ENCODE measurements at places on chromosomes 1 and 21.
A peak's percentile ranks its signal among the peaks of the same experiment; 100 is the strongest.

DNA sequence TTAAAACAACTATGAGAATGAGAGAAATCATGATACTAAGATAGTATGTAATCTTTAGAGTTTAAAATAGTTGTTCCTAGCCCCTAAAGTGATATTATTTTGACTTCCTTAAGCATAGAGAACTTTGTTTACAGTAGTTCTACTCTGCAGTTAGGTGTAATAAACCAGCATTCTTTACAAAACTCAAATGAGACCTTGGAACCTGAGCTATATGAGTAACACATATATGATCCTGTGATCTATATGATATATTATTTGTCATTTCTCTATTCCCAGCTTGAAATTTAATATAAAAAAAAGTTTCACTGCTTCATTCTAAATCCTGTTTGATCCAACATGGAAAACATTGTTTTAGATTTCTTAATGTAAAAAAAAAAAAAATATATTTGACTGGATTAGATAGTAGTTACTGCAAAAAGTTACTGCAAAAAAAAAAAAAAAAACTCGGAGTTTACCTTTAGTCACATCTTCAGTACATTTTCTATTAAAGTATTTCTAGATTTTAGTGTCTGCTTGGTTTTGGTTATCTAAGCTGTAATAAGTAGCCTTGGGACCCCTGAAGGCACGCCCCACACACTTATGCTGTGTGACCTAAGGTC is 463.8 kb downstream of the USP25 start:
- peak overlapping the region; percentile 36 for H3K4me3 ChIP-seq
- H3K36me3 ChIP-seq = no peaks in the 10 kb centered on the region
- no peaks in the 10 kb centered on the region for H3K4me1 ChIP-seq
- DNase-seq = no peak
- H3K27ac ChIP-seq = peak overlapping the region; percentile 78

DNA sequence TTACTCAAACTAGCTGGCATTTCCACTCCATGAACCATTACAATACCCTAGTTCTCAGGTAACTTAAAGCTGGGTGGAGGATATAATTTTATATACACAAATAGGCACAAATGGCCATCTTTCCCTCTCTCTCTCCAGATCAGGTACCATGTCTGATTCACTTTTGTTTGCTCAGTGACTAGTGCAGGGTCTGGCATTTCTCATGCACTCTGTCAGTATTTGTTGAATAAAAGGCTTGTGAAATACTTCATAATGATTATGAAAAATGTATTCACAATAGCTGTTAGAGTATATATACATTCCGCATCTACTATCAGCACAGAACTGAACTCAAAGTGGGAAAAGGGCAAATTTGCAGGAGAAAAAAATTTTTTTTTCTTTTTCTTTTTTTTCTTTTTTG is 510.2 kb upstream of the USP24 start:
- H3K4me3 ChIP-seq = no peak overlapping the region
- H3K27ac ChIP-seq = no peak overlapping the region
- H3K4me1 ChIP-seq = no peaks in the 10 kb centered on the region
- no peak for DNase-seq
- no peaks in the 10 kb centered on the region for H3K27me3 ChIP-seq

GRCh38 chr1:172699111-172699510 is 40.2 kb downstream of the FASLG start:
- DNase-seq = no peak
- H3K27me3 ChIP-seq = no peaks in the 10 kb centered on the region
- no peak overlapping the region for H3K27ac ChIP-seq
- no peak overlapping the region for H3K4me3 ChIP-seq
- no peaks in the 10 kb centered on the region for H3K4me1 ChIP-seq

DNA sequence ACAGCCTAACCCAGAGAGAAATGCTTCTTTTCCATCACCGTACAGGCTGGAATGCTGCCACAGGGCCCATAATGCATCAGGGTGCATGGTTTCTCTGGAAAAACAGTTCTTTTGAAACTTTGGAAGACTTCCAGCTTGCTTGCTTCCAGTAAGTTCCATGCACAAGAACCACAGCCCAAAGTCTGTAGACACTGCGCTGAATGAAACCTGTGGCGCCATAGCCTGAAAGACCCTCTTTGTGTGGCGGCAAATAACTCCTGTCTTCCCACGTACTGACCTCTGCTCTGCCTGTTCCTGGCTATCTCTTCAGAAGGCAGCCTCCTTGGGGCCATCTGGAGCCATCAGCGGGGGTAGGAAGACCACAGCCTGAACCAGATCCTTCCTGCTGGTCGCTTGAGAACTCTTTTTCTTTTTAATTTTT is 15.1 kb downstream of the MIIP start:
- peaks cover 1% of the 10 kb centered on the region for H3K36me3 ChIP-seq
- H3K27me3 ChIP-seq = no peaks in the 10 kb centered on the region
- no peak overlapping the region for H3K27ac ChIP-seq

DNA sequence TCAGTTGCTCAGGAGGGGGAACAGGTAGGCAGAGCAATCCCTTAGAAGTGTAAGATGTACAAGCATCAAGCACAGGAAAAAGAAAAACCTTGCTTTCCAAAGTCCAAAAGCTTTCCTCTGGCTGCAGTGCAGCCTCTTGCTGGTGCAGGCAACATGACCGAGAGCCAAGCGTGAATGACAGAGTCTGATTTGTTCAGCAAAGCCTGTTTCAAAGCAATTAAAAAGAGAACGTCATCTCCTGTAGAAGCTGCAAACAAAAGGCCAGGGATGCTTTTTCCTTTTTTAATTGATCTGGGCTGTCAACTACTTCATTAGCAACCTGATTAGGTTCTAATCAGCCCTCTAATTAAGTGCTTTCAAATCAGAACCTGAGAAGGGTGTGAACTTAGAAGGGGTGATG is 38.2 kb upstream of the PLA2G2C start:
- no peaks in the 10 kb centered on the region for H3K4me1 ChIP-seq
- no peaks in the 10 kb centered on the region for H3K36me3 ChIP-seq
- DNase-seq = no peak
- no peak overlapping the region for H3K4me3 ChIP-seq
- H3K27ac ChIP-seq = no peak overlapping the region

- no peaks in the 10 kb centered on the region for H3K4me1 ChIP-seq
- H3K27ac ChIP-seq = peak overlapping the region; percentile 11
- H3K36me3 ChIP-seq = no peaks in the 10 kb centered on the region
- no peaks in the 10 kb centered on the region for H3K27me3 ChIP-seq
These were observed 40.0 kb downstream of the GADD45A start for GRCh38 chr1:67724928-67725560.

GRCh38 chr21:41632748-41633475 is 125.0 kb upstream of the TMPRSS2 start:
- no peak overlapping the region for H3K4me3 ChIP-seq
- H3K36me3 ChIP-seq = no peaks in the 10 kb centered on the region
- H3K27ac ChIP-seq = no peak overlapping the region
- H3K4me1 ChIP-seq = no peaks in the 10 kb centered on the region
- no peaks in the 10 kb centered on the region for H3K27me3 ChIP-seq

- peaks cover 12% of the 10 kb centered on the region for H3K4me1 ChIP-seq
- H3K27me3 ChIP-seq = peaks cover 27% of the 10 kb centered on the region
- H3K36me3 ChIP-seq = no peaks in the 10 kb centered on the region
- H3K4me3 ChIP-seq = no peak overlapping the region
- no peak for DNase-seq
These were observed 3.6 kb downstream of the PRDM16 start for GRCh38 chr1:3072391-3073185.

DNA sequence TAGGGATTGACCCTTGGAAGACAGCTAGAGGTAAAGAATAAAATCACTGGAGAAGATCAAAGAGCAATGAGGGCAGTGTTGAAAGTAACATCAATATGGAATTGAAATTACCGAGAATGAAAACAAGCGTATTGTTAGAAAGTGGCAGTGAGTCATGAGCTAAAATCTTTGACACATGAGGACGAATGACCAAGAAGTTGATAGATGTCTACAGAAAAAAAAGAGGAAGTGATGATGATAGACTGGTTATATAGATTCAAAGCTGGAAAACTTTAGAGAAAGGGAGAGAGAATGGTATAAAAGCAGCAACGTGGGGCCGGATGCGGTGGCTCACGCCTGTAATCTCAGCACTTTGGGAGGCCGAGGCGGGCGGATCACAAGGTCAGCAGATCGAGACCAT is 12.5 kb upstream of the DNM3 start:
- H3K4me3 ChIP-seq = no peak overlapping the region
- no peaks in the 10 kb centered on the region for H3K27me3 ChIP-seq
- H3K27ac ChIP-seq = no peak overlapping the region
- DNase-seq = no peak
